Hindlimb muscle (tissue), 1 donor: ENCODE measurements at places on chromosomes 12 and 14.
A peak's percentile ranks its signal among the peaks of the same experiment; 100 is the strongest.

DNA sequence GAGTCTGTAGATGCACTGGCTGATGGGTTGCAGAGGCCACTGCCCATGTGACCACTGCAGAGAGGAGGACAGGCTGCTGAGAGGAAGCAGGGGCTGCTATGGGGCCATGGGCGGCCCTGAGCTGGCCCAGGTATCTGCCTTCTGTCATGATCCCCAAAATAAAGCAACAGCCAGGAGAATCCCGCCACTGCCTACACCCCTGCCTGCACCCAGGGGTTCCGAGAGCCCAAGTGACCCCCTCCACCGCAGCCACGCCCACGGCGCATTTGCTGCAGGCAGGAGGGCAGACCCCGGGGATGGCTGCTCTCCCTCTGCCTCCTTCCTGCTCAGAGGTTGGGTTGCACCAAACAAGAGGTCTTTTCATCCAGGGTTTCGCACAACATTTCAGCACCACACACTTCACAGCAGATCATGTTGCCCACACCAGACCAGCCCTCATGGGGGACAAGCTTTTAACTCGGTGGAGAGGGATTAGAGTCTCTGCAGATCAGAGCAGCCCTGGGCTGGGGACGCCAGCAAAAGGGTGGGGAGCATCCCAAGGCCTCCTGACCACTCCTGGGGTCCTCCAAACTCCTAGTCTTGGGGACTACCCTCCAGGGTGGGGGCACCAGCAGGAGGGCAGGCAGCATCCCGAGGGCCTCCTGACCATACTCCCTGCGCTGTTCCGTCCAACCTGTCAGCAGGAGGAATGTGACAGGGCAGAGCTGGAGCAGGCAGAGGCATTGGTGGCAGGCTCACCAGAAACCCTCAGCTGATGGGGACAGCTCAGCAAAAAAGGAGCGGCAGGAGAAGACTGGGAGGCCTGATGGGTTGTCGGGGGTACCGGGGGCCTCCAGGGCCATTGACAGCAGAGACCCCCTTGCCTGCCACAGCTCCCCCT, 14.1 kb downstream of the CCDC85C start:
- no peak for DNase-seq

DNA sequence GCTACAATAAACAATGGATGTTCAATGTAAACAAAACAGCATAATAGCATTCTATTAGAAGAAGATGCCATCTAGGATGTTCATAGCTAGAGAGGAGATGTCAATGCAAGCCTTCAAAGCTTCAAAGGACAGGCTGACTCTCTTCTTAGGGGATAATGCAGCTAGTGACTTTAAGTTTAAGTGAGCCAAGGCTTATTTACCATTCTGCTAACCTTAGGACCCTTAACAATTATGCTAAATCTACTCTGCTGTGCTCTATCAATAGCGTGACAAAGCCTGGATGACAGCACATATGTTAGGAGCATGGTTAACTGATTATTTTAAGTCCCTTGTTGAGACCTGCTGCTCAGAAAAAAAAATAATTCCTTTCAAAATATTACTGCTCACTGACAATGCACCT, 106.0 kb upstream of the SSTR1 start:
- no peak for DNase-seq

DNA sequence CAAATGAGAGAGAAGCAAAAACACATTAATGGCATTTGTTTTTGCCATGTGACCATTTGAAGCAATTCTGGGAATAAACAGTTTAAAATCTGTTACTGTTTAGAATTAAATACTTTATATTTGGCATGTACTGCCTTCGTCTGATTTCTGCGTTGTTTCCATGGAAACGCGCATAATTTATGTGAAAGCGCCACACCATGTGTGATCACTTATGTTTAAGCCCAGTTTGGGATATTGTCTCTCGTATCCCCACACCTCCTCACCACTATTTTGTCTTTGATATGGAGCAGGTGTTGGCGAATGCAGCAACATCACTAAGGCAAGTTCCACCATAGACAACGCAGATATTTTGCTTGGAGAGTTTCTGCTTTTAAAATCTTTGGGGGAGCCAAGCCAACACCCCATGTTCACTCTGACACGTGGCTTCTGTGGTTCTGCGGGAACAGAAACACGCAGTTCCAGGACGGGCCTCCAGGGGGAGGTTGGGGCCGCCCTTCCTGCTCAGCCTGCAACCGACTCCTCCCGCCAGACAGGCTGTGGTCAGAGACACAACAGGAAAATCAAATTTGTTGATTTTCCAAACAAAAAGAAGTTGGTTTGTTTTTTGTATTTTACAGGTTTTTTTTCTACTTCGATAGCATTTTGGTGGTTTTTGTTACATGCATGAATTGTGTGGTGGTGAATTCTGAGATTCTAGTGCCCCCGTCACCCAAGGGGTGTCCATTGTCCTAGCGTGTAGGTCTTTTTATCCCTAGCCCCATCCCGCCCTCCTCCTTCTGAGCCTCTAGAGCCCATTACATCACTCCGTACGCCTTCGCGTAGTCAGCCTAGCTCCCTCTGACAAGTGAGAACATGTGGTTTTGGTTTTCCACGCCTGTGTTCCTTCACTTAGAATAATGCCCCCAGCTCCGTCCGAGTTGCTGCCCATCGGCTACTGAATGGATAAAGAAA, 101.9 kb upstream of the SFSWAP start:
- peak; percentile 78 for DNase-seq

- no peak for DNase-seq
Measured at GRCh38 chr12:113128802-113129663, 6.5 kb downstream of the RASAL1 start.

- peak; percentile 49 for DNase-seq
Measured at GRCh38 chr12:75631831-75632230, 120.4 kb upstream of the KRR1 start.

DNA sequence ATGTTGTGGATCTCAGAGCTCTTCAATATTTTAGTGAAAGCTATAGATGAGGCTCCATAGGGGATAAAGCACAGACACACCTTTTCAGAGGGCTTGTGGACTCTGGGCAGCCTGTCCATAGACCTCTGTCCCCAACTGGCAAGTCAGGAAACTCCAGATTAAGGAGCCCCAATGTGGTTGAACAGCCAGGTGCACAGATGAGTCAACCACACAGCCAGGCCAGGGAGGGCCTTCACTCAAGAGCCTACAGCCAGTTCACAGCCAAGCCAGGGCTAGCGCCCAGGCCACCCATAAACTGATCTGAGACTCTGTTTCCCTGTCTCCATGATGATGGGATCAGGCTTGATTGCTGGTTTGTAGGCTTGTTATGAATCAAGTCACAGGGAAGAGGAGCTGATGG, 1.0 kb upstream of the BDKRB2 start:
- DNase-seq = no peak

- DNase-seq = no peak
Measured at GRCh38 chr12:120725151-120725658, 421 bp upstream of the ACADS start.

- DNase-seq = no peak
Measured at GRCh38 chr12:116087962-116088361, 189.5 kb downstream of the MED13L start.

GRCh38 chr14:103140316-103141109, 17.3 kb downstream of the TNFAIP2 start:
- no peak for DNase-seq

GRCh38 chr12:79127271-79127751, 262.7 kb downstream of the SYT1 start:
- DNase-seq = no peak

GRCh38 chr14:68440820-68441219, 352.0 kb downstream of the ZFP36L1 start:
- no peak for DNase-seq

DNA sequence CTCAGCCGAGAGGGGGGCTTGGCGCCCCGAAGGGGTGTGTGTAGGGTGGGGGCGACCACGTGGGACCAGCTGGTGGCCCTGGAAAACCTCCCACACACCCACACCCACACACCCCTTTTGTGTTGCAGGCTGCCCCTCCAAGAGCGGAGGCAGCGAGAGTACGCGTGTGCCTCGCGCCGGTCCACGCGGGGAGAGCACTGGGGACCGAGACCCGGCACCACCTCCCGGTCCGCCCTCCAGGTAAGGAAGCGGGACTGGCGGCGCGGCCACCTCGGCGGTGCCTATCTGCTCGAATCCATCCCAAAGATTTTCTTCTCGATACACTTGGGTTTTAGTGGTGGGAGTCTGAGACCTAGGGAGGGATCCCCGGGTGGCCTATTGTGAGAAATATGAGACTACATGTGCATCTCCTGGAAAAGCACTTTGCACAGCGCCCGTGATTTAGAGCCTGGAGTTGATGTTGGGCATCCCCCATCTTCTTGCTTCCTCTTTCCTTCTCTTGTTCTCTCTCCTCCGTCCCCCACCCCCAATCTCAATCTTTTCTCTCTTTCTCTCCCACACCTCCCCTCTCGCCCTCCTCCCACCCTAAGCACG, 393 bp downstream of the SYT1 start:
- peak; percentile 6 for DNase-seq

DNA sequence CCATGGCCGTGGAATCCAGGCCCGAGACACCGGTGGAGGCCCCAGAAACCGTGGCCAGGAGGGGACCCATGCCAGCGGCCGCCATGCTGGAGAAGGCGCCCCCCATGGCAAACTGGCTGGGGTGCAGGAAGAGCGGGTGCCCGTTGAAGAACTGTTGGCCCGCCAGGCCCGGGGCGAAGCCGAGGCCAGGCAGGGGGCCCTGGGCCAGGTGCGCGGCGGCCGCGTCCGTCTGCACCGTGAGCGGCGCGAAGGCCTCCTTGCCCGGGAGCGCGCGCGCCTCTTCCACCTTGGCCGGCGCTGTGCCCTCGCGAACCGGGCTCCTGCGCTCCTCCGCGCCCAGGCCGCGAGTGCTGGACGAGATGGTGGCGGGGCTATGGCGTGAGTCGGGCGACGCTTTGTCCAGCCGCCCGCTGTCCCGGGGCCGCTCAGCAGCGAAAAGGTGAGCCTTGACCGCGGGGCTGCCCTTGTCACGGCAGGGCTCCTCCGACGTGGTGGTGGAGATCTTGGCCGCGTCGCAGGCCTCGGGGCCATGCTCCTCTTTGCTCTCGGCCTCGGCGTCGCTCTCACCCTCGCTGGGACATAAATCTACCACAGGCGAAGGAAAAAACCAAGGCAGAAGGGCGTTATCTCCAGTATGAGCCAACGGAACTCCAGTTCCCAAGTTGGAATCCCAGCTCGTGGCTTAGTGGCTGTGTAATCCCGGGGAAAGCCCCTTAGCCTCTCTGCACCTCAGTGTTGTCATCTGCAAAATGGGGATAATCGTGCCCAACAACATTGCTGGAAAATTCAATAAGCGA, 9.5 kb downstream of the TBX3 start:
- DNase-seq = no peak

GRCh38 chr14:104214431-104215218, 76.2 kb downstream of the KIF26A start:
- no peak for DNase-seq

GRCh38 chr14:21965042-21965441, 291.4 kb upstream of the OR4E1 start:
- no peak for DNase-seq

DNA sequence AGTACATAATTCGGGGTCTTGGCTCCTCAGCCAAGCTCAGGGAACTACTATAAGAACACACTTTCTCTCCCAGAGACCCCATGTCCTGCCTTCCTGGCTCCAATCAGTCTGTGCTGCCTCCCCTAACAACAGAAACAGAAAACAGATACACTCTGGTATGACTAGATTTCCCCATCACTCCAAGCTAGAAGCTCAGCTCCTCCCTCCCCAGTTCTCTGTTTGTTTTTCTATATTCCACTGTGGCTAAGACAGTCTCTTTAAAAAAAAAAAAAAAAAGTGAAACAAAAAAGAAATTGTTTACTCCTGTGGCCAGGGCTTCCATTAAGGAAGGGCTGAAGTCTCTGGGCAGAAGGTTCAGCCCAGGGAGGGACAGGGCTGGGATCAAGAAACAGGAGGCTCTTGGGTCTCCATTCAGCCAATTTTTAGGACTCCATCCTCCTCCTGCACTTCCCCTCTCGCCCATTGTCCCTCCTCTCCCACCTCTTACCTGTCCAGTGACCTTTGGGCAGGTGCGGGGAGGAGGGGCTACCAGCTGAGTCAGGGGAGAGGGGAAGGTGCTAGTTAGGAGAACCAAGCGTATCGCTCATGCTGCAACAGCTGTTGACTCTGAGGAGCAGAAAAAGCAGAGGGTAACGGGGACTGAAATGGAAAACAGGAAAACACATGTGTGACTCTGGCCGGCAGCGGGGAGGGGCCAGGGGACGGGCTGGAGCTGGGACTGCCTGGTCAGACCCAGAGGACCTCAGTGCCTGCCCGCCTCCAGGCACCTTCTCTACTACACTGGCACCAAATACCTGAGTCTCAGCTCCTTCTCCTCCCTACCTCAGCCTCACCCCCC, 4.1 kb upstream of the SLC7A7 start:
- peak; percentile 70 for DNase-seq

DNA sequence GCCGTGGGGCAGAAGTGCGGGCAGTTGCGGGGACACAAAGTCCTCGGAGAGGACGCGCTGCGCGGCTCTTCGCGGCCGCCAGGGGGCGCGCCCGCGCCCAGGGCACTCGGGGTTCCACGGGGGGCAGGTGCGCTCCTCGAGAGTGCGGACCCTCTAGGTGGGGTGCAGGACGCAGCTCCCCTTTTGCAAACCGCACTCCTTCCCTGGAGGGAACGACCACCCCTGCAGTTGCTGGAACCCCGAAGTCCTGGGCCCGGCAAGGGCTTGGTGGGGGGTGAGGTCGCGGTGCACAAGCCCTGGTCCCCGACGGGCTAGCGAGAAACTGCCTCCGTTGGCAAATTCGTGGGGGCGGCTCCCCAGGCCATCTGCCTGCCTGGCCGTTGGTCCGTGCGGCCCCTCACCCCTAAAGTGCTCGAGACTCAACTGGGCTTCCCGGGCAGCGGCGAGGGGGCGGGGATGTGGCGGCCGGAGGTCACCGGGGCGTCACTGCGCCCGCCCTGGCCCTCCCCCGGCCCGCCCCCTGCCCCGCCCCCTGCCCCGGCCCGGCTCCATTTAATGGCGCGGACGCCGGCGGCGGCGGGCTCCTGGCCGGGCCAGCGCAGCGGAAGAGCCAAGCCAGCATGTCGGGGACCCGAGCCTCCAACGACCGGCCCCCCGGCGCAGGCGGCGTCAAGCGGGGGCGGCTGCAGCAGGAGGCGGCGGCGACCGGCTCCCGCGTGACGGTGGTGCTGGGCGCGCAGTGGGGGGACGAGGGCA, at the start of gene ADSS1:
ADSS1 (plus strand) TSS at position 579 of the 756 bp plus-strand sequence; CDS start at position 621, 42 bp downstream.
- peak; percentile 51 for DNase-seq

DNA sequence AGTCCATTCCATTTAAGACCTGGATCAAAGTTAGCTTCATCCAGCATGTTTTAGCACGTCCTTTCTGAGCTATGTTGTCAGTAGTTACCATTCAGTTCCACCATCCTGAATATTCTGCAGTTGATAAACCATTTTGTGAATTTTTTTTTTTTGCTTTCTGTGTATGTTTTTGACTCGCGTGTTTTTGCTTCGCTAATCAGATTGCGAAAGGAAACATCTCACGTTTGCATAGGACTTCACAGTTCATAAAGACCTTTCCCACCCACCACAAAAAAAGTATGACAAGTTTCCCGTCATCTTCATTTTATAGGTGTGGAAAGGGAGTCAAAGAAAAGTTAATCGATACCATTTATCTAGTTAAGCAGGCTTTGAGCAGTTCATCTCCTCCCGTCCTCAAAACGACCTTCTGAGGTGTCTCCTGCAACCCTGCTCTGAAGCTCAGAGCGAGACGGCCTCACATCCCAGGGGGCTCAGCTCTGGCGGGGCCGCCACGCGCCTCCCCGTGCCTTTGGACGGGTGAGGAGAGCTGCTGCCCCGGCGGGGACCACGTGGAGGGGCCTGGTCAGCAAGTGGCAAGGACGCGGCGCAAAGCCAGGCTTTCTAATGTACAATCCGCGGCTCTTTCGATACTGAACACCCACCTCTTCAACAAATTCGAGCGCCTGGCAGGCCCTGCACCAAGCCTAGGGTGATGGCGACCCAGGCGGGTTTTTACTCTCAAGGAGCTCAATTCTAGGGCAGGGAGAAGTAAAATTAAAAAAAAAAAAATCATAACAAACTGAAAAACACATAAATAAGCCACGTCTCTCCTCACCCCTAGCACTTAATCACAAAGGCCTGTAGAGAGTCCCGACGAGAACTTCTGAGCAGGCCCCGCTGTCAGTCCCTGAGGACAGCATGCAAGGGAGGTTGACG, 988 bp upstream of the TMEM263 start:
- DNase-seq = peak; percentile 53
